NCI-H2107 (cell line): ENCODE measurements at places on chromosomes 11 and 22.

GRCh38 chr11:131712897-131713296, 342.5 kb downstream of the NTM start:
- DNase-seq: no peak

DNA sequence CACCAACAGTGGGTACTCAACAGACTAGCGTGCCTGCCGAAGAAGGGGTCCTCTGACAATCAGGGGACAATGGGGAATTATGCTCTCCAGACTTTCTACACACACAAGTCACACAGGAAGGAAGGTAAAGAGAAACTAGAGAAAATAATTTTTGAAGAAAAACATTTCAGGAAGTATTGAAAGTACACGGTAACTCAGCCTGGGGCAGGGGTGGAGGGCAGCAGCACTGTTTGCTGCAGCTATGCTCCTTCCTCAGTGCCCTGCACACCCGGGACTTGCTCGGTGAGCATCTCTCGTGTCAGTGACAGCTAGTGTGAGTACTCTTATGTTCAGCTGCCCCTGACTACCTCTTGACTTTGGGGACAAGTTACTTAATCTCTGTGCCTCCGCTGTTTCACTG, 18.0 kb upstream of the APOA1 start:
- DNase-seq: no peak

GRCh38 chr11:85831050-85831449, 20.1 kb upstream of the SYTL2 start:
- no peak for DNase-seq

DNA sequence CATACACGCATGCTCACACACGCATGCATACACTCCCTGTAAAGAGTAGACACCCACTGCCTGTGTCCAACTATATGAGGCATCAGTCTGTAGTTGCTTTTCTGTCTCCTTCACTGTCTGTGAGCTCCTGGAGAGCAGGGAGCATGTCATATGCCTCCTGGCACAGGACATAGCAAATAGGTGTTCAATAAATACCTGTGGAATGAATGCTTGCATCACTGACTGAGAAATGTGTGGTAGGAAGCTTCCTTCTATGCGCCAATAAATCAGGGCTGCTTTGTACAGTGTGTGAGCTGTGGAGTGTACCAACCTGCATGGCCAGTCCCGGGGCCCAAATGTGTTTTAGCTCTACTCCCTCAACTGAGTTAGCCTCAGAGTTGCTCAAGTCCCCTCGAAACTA, 37.2 kb upstream of the NAV2 start:
- DNase-seq: no peak

GRCh38 chr22:49229483-49230193, 598.0 kb downstream of the BRD1 start:
- no peak for DNase-seq

- DNase-seq: no peak
Observed at GRCh38 chr11:69005631-69006368, 7.2 kb downstream of the MRGPRF start.

GRCh38 chr11:23021287-23021863, 161.1 kb upstream of the CCDC179 start:
- DNase-seq: no peak

- DNase-seq: no peak
Observed at GRCh38 chr11:440065-441042, 1.5 kb downstream of the ANO9 start.

- DNase-seq: no peak
Observed at GRCh38 chr11:34623463-34623862, 2.6 kb downstream of the EHF start.
